COLO829 (cell line): ENCODE measurements at places on chromosomes 5 and 9.

DNA sequence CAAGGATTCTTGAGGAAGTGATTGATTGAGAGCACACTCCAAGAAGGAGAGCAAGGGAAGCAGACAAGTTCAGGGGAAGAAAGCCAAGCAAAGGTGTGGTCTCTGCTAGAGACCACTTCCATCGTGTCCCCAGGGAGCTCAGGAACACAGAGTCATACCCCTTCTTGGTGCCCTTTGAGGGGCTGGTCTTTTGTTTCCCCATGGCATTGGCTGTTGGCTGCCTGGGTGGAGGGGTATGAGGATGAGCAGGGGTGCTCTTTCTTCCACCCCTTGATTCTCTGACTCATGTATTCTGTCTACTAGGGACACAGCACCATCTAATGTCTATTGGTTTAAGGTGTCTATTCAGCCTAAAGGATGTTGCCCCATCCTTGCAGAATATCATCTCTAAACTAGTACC lies 11.5 kb upstream of the SPOCK1 start:
- no peak for DNase-seq

DNA sequence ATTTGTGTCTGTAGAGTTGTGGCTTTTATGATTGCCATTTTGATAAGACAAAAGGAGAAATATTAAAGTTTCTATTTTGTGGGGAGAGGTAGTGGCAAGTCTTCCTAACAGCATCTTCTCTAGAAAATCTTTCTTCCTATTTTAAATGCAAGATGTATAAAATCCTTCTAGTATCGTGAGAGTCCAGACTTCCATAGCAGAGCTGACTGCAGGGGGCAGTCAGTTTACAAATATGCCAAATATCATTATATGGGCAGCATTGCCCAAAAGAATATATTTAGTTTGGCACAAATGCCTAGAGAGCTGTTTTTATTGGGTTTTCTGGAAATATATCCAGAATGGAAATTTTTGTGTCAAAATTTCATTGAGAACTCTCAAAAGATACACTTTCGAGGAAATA lies 82.1 kb upstream of the ALDH1A1 start:
- DNase-seq = no peak

- no peak for DNase-seq
Measured at GRCh38 chr5:30324083-30324482, 869.4 kb upstream of the CDH6 start.

- DNase-seq = no peak
Measured at GRCh38 chr9:125997196-125997823, 250.1 kb downstream of the PBX3 start.

- DNase-seq = no peak
Measured at GRCh38 chr5:146888351-146888978, 9.9 kb upstream of the PPP2R2B start.

GRCh38 chr9:31119890-31120454 lies 1264.5 kb upstream of the ACO1 start:
- DNase-seq = peak; percentile 69

DNA sequence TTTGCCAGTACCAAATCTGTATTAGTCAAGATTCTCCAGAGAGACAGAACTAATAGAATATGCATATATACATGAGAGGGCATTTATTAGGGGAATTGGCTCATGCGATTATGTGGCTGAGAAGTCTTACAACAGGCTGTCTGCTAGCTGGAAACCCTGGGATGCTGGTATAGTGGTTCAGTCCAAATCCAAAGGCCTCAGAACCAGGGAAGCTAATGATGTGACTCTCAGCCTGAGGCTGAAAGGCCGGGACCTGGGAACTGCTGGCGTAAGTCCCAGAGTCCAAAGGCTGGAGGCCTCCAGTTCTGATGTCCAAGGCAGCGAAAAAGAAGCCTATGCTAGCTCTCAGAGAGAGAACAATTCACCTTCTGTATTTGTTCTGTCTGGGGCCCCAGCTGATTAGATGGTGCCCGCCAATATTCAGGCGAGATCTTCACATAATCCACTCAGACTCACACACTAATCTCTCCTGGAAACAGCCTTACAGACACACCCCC lies 84.1 kb downstream of the KIAA1958 start:
- no peak for DNase-seq

DNA sequence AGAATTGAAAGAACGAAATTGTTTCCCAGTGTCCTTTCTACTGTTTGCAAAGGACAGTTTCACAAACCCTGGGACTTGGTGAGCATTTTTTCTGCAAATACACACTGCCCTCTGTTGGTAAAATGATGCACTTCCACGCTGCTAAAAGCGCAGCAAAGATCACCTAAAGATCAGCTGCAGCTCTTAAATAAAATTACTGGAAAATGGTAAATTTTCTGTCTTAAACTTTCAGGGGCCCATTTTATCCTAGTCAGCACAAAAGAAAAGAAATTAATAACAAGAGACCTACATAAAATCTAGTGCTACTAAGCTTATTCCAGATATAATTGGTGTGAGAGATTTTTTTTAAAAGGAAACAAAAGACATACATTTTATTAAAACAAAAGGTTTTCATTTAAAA lies 566.0 kb downstream of the CAAP1 start:
- DNase-seq = peak; percentile 6

DNA sequence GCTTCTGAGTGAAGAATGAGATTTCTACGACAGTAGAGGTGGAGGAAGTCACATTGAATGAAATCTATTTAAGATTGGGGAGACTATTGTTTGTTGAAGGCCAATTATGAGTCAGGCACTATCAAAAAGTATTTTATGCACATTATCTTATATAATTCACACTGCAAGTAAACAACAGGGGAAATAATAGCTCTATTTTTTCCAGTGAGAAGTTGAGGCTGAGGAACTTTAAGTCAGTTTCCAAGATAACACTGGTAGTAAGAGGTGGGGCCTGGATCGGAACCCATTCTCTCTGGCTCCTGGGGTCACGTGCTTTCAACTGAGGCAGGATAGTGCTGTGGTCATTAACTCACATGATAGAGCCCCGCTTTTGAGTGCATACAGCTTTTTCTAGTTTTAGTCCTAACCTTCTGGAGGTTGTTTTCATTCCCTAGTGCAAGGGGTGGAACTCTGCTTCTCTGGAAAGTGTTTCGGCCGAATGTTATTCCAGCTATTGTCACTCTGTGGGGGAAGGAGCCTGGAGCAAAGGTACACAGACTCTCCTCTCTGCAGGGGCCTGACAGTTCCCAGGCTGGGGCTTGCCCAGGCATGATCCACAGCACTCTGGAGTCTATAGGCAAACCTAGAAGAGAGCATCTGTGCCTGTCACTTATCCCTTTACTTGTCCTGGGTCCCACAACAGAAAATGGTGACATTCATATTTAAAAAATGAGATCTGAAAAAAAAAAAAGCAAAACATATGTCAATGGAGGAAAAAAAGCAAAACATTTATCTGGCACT lies 352.4 kb upstream of the ACTBL2 start:
- DNase-seq = no peak

DNA sequence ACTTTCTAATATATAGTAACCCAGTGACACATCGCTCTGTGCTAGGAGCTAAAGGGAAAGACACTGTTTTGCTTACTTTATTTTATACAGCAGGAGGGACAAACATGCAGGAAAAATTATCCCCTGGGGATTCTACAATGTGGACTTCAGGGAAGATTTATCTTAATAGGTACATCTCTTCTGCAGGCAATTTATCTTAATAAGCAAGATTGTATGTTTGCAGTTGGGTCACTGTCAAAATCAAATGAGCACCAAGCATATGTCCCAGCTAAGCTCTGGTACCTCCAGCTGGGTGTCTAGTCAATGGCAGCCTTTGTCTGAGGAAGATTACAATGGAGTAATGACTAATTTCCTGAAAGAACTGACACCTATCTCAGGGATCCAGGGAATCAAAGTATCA lies 309.9 kb upstream of the PANK3 start:
- DNase-seq = no peak

- no peak for DNase-seq
Measured at GRCh38 chr9:81879501-81879916, 48.7 kb upstream of the SPATA31D4 start.

GRCh38 chr9:131776036-131776435 lies 36.2 kb upstream of the RAPGEF1 start:
- DNase-seq = no peak

DNA sequence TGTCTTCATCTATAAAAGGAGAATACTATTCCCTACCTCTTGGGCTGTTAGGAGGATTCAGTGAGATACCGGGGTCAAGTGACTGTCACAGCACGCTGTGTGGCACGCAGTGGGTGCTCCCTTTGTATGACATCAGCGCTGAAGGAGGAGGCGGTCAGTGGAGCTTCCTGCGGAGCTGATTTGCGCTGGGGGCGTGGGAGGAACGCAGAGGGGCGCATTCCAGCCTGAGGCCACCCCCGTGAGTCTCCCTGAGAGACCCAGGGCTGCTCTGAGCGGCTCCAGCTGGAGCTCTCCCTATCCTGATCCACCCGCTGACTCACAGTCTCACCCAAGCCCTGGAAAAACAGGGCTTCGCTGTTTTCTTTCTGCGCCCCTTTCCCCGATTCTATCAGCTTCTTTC lies 24.3 kb upstream of the NEURL1B start:
- DNase-seq = no peak

GRCh38 chr5:151030379-151030778 lies 10.0 kb downstream of the GPX3 start:
- no peak for DNase-seq

- no peak for DNase-seq
Measured at GRCh38 chr9:102360846-102361245, 622.4 kb upstream of the GRIN3A start.

- DNase-seq = no peak
Measured at GRCh38 chr5:149946118-149946517, 1.5 kb upstream of the PDE6A start.

- no peak for DNase-seq
Measured at GRCh38 chr5:522899-523440, 1.3 kb downstream of the SLC9A3 start.

DNA sequence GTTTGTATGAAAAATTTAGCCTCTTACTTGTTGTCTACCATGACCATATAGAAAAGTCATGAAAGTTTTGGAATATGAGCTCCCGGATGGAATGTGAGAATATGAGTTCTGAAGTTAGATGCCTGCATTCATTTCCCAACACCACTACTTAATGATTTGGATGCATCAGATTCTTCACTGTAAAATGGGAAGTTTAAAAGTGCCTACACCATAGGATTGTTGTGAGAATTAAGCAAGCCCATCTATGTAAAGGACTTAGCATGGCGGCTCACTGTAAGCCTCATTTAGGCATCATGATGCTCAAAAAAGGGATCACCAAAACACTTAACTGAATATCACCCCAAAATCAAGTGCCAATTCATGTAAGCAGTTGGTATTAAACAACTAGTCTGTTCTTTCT lies 177.3 kb downstream of the RAB3C start:
- no peak for DNase-seq

DNA sequence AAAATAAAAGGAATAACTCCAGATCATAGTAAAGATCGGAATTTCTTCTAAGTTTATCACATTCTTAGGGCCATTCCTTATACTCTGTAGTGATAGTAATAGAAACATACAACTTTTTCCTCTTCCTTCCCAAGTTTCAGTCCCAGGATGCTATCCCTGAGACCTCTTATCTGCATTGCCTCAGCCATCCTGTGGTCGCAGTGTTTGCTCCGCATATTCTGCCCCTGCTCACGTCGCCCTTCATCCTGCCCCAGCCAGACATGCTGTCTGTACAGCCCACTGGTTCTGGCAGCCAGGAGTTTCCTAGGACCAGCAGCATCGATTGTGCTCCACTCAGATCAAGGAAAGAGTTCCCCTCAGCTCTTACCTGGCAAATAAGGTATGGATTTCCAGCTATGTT lies 132.7 kb upstream of the ERCC6L2 start:
- DNase-seq = no peak

GRCh38 chr9:113267911-113268566 lies 7.3 kb downstream of the CDC26 start:
- DNase-seq = no peak

GRCh38 chr5:178234750-178235587 lies 2.4 kb upstream of the PHYKPL start:
- peak; percentile 56 for DNase-seq

DNA sequence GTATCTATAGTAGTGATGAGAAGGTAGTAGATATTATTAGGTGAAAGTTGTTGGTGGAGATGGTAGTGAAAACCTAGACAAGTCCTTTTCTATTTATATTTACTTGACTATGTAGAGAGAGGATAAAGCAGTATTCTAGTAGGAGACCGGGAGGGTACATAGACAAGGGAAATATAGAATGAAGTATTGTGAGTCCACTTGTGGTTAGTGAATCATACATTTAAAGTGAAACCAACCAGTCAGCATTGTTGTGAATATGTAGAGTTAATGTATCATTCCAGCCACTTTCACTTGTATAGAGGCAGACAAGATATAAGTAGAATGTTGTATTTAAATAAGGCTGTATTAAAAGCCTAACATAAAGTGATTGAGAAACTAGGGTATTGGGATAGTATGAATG lies 1711.3 kb upstream of the ACO1 start:
- DNase-seq = peak; percentile 32

- no peak for DNase-seq
Measured at GRCh38 chr5:153888781-153889180, 149.9 kb downstream of the FAM114A2 start.

DNA sequence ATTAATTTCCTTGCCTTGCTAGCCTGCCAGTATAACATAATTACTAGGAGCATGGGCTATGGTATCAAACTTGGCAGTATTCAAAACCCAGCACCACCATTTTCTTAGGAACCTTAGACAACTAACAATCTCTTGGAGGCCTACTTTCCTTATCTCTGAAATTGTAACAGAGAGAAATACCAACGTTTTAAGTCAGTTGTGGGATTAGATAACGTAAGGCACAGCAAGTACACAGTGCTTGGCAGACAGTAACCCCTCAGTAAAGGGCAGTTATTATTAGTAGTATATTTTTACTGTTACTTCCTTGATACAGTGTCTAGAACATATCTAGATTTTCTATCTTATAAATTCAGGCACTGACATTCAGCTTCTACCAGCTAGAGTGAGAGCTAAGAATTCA lies 309.6 kb downstream of the ACTL7B start:
- DNase-seq = no peak

DNA sequence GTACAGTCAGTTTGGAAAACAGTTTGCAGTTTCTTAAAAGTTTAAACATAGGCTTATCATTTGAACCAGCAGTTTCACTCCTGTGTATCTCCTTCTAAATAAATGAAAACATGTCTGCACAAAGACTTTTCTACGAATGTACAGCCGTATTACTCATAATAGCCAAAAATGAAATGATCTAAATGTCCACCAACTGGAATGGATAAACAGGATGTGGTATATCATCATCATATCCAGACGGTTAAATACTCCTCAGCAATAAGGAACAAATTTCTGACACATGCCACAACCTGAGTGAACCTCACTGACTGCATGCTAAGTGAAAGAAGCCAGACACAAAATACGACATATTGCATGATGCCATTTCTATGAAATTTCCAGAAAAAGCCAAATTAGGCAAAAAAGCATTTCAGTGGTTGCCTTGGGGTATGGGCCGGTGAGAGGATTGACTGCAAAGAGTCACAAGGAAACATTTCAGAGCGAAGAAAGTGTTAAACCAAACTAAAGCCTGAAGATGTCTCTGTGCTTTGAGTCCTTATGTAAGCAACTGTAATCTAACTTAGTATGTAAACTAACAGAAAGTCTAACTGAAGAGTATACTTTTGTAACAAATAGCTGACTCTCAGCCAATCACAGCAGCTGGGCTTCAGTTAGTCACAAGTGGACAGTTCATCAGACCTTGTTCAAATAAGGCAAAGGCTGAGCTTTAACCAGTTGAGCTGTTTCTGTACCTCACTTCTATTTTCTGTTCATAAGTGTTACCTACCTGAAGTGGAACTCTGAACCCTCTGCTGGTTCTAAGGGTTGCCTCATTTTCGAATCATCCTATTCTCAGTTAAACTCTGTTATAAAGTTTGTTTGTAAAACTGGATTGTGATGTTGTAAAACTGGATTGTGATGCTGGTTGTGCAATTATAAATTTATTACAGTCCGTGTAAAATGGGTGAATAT lies 65.2 kb downstream of the TRIO start:
- no peak for DNase-seq

- DNase-seq = no peak
Measured at GRCh38 chr5:96149546-96149945, 187.9 kb upstream of the ELL2 start.
